Thymus (tissue), 14 donors: ENCODE measurements at places on chromosomes 2 and 18. TPM values are rescaled to one million over a fixed set of nuclear protein-coding genes. Genes with fewer than 3 reads are reported as not detected.

DNA sequence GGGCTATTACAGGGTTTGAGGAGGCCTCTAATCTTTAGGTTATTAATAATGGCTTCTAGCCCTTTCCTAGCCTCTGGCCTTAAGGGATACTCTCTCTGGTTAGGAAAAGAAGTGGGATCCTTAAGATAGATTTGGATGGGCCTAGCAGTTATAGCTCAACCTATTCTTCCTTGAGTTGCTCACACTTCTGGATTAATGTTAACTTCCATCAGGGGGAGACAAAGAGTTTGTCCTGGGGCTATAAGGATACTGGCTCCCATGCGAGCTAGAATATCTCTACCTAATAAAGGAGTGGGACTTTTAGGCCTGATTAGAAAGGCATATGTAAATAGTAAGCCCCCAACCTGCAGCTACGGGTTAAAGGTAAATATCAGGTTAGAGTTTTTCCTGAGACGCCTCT, 14.3 kb upstream of the PTH2R start:
- DNase-seq = no peak

The ELOA2 gene
- not detected for total RNA-seq

GRCh38 chr2:66521291-66521922, 86.5 kb downstream of the MEIS1 start:
- DNase-seq = no peak

GRCh38 chr2:131037398-131038257, 55.6 kb downstream of the FAM168B start:
- no peak for DNase-seq

GRCh38 chr2:240998995-240999791, 775 bp downstream of the SNED1 start:
- no peak for DNase-seq

- DNase-seq = peak; percentile 31
Observed at GRCh38 chr2:84781942-84782716, 98.8 kb downstream of the TRABD2A start.

- no peak for DNase-seq
Observed at GRCh38 chr2:9268301-9269080, 61.9 kb downstream of the ASAP2 start.

- DNase-seq = no peak
Observed at GRCh38 chr2:131413148-131413747, 49.3 kb upstream of the RAB6D start.

The RAPH1 gene
- 2.4 TPM for total RNA-seq

The TEKT4 gene
- total RNA-seq = 0.05 TPM

The FAM210A gene
- 13.3 TPM for total RNA-seq

DNA sequence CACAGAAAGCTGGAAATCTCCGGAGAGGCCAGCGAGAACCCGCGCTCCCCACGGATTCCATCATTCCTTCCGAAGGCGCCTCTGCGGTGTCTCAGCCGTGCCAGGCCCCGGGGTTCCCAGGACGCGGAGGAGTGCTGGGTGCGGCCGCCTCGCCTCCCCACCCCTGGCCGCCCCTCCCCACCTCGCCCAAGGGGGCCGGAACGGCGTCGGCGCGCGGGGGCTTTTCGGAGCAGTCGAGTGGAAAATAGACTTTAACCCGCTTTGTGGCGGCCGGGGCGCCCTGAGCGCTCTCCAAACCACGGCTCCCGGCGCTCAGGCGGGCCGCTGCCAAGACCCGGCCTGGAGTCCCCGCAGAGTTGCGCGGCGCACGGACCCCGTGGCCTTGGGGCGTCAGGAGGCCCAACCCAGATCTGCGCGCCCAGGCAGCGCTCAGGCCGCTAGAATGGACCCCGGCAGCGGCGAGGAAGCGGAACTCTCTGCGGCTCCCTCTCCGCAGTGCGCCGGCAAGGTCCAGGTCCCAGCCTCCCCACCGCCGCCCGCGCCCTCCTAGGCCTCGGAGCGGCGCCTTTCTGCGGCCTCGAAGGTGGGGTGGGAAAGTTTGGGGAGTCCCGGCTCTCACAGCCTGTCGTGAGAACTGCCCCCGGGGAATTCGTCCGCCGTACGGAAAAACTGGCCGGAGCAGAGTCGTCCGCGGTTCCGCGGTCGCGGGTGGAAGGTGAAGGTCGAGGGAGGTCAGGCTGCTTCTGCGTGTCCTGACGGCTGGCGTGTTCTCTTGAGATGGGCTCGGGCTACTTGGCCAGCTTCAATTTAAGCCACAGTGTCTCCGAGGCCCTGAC, 1.2 kb upstream of the EMX1 start:
- peak; percentile 50 for DNase-seq

DNA sequence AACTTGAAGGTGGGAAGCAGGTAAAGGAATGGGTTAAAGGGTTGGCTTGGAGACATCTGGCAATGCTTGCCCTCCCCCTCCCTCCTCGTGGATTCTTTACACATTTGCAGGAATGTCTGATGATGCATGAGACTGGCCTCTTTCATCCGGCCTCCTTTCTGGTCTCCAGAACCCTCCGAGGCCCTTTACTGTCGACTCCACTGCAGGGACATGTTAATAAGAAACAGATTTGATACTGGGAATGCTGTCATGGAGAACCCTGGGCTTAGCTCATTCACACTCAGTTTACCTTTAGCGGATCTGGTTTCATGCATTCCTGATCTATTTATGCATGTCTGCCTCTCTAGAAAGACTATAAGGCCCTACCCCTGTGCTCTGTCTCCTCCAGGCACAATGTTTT, 238.7 kb downstream of the TGIF1 start:
- no peak for DNase-seq

GRCh38 chr2:221346411-221346810, 225.7 kb downstream of the EPHA4 start:
- DNase-seq = no peak

The FAM110C gene
- 0.05 TPM for total RNA-seq

- no peak for DNase-seq
Observed at GRCh38 chr2:59892398-59892797, 661.1 kb downstream of the BCL11A start.

The SCN3A gene
- total RNA-seq = 5.9 TPM

The EVA1A gene
- 12.7 TPM for total RNA-seq

GRCh38 chr2:230714136-230714480, 1.5 kb downstream of the CAB39 start:
- DNase-seq = peak; percentile 51

DNA sequence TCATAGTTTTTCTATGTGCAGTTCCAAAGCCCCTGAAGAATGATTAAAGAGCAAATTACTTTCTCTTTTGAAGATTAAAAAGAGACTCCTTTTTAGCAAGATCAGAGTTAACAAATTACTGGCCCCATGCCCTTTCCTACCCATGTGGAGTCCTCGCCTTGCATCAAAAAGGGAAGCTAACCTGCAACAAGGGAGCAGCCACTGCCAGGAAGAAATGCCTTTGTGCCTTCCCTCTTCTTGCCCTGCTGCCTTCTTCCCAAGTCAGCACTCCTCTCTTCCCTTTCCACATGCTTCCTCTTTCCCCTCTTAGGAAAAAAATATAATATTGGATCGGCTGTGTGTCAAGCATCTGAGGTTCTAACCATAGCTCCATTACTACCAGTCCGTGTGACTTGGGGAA, 37.1 kb upstream of the CYP1B1 start:
- no peak for DNase-seq

The HOXD1 gene
- 0.09 TPM for total RNA-seq

GRCh38 chr2:180962727-180963314, 17.6 kb upstream of the UBE2E3 start:
- no peak for DNase-seq

The ANKRD30BL gene
- total RNA-seq = 0.19 TPM

GRCh38 chr2:101829429-101829828, 131.9 kb downstream of the MAP4K4 start:
- no peak for DNase-seq

- no peak for DNase-seq
Observed at GRCh38 chr18:79497638-79498081, 101.9 kb downstream of the NFATC1 start.

DNA sequence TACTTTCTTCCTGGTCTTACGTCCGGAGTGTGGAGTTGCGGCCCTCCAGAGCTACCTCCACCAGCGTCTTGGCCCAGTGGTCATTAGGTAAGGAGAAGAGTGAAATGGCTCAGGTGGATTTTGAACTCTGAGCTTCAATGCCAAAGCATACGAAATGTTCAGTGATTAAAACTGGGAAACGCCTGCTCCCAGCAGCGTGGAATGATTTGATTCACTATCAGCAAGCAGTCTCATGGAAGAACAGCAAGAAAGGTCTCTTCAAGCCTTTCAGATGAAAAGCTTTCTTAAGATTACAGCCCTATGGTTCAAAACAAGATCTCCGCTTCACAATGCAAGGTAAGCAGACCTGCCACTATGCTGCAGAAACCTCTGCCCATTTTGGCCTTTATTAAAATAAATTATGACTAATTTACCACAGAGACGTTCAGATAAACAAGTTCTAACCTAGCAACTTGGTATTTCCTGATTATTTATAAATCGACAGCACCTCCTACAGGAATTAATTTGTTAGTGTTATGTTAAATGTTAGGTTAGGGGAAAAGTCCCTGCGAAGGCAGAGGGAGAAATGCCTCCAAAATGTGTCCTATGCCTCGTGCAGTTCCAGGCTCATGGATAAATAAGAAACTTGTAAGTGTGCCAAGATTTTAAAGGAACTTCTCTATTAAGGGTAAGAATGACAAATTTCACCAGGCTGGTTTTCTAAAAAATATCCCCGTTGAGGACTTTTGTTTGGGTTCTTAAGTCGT, 10.1 kb downstream of the SP9 start:
- no peak for DNase-seq

The SFT2D3 gene
- total RNA-seq = 7.3 TPM

- DNase-seq = no peak
Observed at GRCh38 chr2:149732001-149732685, 144.6 kb upstream of the MMADHC start.
